ENCODE measurements at places on chromosomes 4 and X. TPM values are rescaled to one million over a fixed set of nuclear protein-coding genes. Genes with fewer than 3 reads are reported as not detected.

GRCh38 chr4:10581022-10581421, 103.5 kb downstream of the CLNK start:
- H3K36me3 ChIP-seq, result no peaks in the 10 kb centered on the region
- no peak overlapping the region for H3K27ac ChIP-seq
- H3K27me3 ChIP-seq, result no peaks in the 10 kb centered on the region
- H3K4me3 ChIP-seq, result no peak overlapping the region
- no peaks in the 10 kb centered on the region for H3K4me1 ChIP-seq

PCDH18 gene
- total RNA-seq, result not detected

DNA sequence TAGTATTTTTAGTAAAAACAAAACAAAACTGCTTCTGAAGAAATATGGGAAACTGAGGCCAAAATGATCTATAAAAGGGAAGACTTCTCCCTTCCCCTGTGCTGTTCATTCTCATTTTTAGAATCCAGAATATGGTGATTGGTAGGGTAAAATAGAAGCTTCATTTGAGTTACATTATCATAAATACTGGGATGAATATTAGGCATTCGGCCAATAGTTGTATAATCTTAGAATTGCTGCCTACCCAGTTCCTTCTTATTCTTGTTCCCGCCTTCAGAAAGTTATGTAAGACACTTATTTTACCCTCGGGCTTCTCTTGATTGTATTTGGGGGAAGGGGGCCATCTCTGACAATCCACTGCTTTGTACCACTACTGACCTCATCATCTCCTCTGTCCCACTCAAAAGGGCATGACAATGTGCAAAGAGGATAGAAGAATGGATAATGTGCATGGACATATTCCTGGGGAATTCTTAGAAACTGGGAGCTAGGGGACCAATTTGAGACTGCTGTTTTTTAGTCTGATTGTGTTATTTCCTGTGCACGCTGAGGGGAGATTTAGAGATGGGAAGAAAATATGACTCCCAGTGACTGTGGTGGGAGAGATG, 588 bp downstream of the ART3 start:
- H3K4me1 ChIP-seq, result no peaks in the 10 kb centered on the region
- no peak overlapping the region for H3K4me3 ChIP-seq
- no peak for DNase-seq

GRCh38 chr4:154033921-154034320, 245.0 kb upstream of the SFRP2 start:
- DNase-seq, result no peak
- no peak overlapping the region for H3K27ac ChIP-seq
- no peaks in the 10 kb centered on the region for H3K4me1 ChIP-seq
- no peak overlapping the region for H3K4me3 ChIP-seq
- H3K36me3 ChIP-seq, result no peaks in the 10 kb centered on the region

PTPN13 gene
- total RNA-seq, result 0.07 TPM

DNA sequence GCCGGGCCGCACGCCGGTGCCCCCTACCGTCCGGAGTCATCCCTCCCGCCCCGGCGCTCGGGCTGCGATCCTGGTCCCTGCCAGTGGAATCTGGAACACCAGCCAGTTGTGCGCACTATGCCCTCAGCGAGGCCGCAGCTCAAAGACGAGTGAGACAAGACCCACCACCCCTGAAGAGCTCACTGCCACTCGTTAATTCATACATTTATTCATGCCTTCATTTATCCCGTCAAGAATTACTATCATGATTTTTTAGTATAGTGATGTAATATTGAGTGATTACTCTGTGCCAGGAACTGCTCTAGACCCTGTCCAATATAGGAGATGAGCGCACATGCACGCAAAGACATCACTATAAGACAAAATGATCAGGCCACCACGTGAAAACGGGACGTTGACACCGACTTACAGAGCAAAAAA, 247 bp upstream of the PPA2 start:
- DNase-seq, result peak; percentile 86
- H3K36me3 ChIP-seq, result no peaks in the 10 kb centered on the region
- peak overlapping the region; percentile 86 for H3K4me3 ChIP-seq
- no peaks in the 10 kb centered on the region for H3K27me3 ChIP-seq
- H3K27ac ChIP-seq, result peak overlapping the region; percentile 97

BEND2 gene
- total RNA-seq, result not detected

All from CD8-positive, alpha-beta memory T cell (primary cell).